ENCODE measurements at places on chromosomes 12 and 14.

DNA sequence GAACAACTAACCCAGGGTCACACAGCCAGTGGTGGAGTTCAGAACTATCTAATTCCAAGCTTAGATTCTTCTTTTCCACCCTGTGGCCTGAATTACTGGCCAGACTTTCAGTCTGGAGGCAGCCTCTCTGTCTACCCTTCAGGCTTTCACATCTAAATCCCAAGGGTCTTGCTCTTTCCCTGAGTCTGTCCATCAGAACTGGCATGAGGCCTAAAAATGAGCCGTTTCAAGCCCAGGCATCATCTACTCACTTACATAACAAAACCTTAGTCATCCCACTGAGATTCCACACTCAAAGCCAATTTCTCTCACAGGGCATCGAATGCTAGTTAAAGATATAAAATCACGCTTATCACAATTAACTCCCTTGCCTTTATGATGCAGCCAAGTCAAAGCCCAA, 1.3 kb upstream of the PTGDR start:
- no peak for DNase-seq

DNA sequence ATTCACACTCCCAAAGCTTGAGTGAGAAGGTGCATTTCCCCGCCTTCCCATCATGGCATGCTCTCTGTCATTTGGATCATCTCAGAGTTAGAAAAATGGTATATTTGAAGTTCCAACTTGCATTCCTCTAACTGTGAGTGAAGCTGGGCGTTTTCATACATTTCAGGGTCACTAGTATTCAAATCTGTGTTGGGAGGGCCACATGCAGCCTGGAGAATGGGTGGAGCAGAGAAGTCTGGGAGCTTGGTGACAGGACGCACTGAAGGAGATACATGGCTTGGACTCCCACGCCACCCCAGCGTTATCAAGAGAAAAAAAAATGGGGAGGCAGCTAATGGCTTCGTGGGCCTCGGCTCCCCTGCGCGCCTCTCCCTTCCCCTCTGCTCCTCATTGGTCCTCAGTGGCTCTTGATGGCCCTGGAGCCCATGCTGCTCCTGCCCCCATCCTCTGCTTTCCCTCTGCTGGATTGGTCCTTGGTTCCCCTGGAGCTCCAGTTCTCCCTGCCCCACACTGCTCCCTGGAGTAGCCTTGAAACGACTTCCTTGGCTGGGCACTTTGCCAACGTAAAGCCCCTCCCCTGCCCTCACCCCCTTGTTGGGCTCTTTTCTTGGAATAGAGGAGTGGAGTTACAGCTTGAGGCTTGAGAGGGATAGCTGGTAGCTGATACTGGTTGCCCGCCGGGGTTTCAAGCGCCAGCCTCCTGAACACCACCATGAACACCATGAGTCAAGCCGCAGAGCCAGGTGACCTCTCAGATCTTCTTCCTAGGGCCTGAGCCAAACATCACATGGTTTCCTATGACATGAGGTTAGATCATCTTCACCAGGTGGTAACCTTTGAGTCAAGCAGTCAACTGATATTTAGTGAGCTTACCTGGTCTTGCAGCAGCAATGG, 139.6 kb downstream of the PRKCH start:
- no peak for DNase-seq

GRCh38 chr14:100906420-100906819, 2.9 kb upstream of the RTL1 start:
- DNase-seq, result no peak

GRCh38 chr12:52720365-52720886, 17.1 kb upstream of the KRT77 start:
- DNase-seq, result no peak

- no peak for DNase-seq
These were observed 57.9 kb downstream of the PPP2R5C start for GRCh38 chr14:101819251-101819990.

DNA sequence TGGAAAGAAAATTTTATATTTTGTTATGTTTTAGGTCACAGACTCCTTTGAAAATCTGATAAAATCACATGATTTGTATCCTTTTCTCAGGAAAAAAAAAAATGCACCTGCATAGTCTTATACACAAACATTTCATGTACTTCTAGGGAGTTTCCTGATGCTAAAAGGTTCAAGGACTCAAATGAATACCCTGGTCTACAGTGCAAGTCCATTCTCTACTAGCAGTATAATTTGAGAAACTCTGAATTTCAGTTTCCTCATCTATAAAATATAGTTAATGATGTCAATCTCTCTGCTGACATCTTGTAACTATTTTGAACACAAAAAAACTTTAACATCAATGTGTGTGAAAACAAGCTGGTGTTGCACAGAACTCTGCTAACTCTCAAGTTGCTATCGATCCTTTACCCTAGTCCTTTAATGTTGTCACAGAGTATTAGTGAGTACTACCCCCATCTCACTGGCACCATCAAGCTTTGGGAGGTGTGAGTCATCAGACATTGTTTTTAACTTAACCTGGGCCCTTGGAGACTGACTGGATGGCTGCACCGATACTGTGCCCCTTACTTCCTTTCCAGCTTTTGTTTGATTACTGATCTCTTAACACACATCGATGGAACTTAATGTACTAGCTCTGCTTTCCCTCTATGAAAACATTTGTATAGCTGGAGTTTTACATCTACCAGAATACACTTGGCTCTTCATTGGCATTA, 251.9 kb upstream of the SOX5 start:
- no peak for DNase-seq

DNA sequence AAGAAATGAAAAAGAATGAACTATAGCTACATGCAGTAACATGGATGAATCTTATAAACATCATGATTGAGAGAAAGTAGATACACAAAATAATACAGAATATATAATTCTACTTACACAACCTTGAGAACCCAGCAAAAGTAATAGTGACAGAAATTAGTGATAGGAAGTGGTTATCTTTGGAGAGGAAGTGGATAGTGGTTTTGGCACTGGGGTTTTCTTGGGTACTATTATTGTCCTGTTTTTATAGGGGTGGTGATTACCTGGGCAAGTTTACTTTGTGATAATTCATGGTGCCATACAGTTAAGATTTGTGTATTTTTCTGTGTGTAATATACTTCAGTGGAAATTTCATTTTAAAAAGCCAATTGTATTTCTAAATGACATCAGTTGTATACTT, 352.7 kb downstream of the AEBP2 start:
- DNase-seq, result no peak

DNA sequence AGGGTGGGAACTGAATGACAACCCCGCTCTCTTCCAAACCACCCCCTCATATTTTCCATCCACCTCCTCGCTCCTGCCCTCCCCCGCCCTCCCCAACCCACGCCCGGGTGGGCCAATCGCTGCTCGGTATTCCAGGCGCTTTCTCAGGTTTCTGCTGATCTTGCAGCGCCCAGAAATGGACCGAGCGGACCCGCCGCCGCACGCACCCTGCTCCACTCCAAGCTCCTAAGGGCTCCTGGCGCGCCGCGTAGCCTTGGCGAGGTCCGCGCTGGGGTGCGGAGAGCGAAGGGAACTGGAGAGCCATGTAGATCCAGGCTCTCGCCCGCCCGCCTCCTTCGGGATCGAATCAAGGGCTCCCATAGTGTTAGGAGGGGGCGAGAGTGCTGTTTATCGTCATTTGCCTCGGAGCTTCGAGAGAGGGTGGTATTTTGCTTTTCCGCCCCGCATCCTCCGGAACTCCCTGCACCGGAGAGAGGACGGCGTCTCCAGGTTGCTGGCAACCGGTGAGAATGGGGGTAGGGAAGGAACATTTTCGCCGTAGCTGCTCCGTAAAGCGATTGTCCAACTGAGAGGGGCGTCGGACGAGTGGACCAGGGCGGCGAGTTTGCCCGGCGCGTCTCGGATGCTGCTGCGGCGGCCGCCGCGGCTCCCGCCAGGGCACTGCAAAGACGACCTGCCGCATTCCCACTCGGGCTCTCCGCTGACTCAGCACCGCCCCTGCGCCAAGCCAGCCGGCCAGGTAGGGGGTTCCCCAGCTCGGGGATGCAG, at the start of gene KCNA1:
Gene KCNA1, plus strand, starts transcription at position 172 of the 768 bp plus-strand sequence. CDS start 1,474 bp downstream, outside the sequence.
- no peak for DNase-seq

- DNase-seq, result peak; percentile 60
These were observed 124.2 kb downstream of the HMGA2 start for GRCh38 chr12:65948320-65949008.

- DNase-seq, result no peak
These were observed 35.8 kb downstream of the ACSM4 start for GRCh38 chr12:7339675-7340074.

GRCh38 chr12:34311337-34311736, 289.0 kb downstream of the ALG10 start:
- DNase-seq, result no peak

Data from breast epithelium (tissue), 4 donors.